ENCODE measurements at places on chromosomes 7 and 10.

DNA sequence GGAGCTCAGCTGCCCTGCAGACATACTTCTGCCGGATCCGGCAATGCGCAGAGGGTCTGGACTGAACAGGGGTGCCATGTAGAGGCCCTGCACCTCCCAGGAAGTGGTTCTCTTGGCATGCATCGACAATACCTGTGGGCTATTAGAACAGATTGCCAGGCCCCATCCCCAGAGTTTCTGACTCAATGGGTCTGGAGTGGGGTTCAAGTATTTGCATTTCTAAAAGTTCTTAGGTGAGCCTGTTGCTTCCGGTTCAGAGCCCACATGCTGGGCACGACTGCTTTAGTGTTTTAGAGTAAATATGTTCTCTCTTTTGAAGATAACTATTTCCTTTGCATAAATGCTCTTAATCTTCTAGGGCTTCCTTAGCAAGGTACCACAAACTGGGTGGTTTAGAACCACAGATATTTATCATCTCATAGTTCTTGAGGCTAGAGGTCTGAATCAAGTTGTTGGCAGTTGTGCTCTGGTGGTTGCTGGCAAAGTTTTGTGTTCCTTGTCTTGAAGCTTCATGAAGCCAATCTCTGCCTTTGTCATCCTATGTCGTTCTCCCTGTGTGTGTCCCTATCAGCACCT, 435.5 kb downstream of the TCERG1L start:
- DNase-seq, result no peak

- no peak for DNase-seq
Measured at GRCh38 chr7:44757311-44757710, 8.7 kb downstream of the ZMIZ2 start.

- DNase-seq, result no peak
Measured at GRCh38 chr10:131934769-131935168, 34.0 kb downstream of the PPP2R2D start.

DNA sequence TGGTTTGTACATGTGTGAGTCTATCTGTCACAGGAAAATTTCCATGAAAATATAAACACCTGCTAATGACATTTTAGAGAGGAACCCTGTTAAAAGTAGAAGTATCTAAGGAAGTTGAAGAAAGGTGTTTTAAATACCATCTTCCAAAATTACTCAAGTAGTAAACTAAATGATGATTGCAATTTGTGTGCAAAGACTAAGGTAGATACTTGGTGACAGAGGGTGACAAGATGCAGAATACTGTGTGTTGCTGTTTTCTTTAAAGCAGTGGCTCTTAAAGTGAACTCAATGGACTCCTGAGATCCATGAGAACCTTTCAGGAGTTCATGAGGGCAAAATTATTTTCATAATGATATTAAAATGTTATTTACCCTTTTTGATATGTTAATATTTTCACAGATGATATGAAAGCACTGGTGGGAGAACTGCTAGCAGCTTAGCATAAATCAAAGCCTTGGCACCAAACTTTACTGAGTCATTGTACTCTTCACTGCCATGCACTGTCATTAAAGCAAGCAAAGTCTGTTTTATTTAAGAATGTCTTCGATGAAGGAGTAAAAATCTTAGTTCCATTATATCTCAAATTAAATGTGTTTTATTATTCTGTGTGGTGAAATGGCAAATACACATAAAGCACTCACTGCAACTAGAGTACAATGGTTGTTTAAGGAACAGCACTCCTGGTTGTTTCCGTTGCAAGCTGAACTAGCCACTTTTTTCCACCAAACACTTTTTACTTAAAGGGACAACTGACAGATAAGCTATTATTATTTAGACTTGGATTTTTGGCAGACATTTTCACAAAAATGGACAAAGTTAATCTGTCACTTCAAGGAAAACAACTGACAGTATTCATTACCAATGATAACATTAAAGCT, 133.7 kb downstream of the LRRN3 start:
- DNase-seq, result no peak

GRCh38 chr10:119031496-119032059, 2.1 kb downstream of the NANOS1 start:
- DNase-seq, result no peak

DNA sequence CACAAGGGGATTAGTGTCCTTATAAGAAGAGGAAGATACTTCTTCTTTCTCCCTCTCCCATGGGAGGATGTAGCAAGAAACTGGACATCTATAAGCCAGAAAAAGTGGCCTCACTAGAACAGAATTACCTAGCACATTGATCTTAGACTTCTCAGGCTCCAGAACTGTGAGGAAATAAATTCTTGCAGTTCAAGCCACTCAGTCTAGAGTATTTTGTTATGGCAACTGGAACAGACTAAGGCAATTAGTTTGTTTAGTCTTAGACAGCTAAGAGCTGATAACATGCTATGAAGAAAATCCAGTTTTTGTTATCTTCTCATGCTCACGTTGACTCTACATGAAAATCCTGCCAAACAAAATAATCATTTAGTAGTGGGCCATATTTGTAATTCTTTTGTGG, 627.6 kb upstream of the PHF14 start:
- no peak for DNase-seq

- DNase-seq, result no peak
Measured at GRCh38 chr7:147089051-147089461, 972.5 kb downstream of the CNTNAP2 start.

GRCh38 chr7:80154656-80155333, 20.2 kb downstream of the GNAI1 start:
- DNase-seq, result no peak

DNA sequence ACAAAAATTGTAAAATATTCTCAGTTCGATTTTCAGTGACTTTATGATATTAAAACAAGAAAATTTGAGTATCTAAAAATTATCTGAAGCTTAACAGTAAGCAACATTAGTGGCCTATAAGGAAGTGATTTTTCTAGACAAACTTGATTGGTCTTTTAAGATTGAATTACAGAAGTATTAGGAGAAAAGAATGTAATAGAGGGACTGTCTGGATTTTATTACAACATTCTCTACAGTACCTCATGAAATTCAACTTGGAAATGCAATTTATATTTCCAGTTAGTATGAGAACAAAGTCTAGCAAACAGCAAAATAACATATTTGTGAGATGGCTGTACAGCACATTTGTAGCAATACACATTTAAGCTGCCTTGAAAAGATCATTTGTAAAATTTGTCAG, 18.8 kb downstream of the REEP3 start:
- no peak for DNase-seq

DNA sequence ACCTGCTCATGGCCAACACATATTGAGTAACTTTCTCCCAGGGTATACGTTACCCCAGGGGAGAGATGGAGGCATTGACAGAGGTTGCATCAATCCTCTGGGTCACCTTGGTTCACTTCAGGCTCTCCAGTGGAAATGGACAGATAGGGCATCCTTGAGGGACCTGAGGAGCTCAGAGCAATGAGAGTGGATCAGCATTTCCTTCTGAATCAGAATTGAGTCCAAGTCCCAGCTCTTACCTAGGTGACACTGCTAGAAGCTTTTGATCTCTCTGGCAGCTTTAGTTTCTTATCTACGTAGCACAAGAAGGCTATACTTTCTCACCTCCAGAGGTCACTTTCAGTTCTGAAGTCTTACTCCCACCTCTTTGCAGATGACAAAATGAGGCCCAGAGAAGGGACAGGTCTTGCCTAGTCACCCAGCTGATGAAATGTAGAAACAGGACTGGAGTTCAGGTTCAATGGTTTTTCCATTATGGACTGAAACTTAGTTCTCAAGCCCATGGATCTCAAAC, 35.2 kb downstream of the PANK1 start:
- no peak for DNase-seq

DNA sequence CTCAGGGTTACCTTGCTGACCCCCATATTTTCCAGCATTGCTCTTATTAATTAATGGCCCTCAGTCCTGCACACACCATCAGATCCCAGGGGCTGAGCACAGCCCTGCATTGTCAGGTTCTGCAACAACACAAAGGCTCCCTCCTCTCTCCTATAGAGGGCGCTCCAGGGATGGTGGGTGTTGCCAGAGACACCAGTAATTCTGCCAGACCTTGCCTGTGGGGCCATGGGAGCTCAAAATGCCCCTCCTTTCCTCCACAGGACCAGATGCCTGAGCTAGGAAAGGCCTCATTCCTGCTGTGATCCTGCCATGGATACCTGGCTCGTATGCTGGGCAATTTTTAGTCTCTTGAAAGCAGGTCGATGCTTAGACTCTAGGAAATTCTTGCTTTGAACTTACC, 42.8 kb upstream of the PRSS58 start:
- no peak for DNase-seq

- DNase-seq, result no peak
Measured at GRCh38 chr7:140696024-140696679, 356 bp upstream of the NDUFB2 start.

DNA sequence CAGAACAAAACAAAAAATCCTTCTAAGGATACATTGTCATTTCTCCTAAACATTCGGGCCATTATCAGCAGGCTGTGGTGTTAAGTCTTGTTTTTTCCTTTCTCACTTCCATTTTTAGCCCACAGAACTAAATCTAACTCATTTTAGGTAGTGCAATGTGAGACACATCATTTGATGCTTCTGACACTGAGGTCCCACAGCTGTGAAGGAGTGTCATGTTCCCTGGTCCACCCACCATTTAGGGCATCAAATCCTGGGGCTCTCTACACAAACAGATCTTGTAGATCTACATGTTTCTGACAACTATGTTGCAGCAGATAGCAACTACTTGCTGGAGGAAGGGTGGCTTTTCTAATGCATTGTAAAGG, 232.5 kb upstream of the IGFBP3 start:
- no peak for DNase-seq

- DNase-seq, result no peak
Measured at GRCh38 chr7:131104596-131105293, 222.9 kb upstream of the MKLN1 start.

DNA sequence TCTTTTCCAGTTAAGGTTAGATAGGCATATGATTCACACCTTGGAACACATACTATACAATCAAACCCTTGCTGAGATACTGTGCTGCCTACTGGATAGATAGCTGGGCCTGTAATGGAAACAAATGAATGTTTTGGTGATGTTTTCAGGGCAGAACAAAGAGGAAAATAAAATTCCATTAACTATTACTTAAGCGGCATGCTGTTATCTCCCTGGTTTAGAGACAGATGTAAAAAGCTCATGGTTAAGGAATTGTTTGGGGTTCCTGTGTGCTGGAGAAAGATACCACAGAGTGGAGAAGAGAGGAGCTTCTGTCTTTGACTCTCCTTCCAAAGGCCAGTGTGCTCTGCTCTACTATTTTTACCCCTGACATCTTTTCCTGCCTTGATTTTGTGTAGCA, 341.1 kb downstream of the PLXDC2 start:
- no peak for DNase-seq

- DNase-seq, result no peak
Measured at GRCh38 chr7:106792233-106792926, 72.7 kb upstream of the PIK3CG start.

GRCh38 chr10:31669357-31669756, 259.3 kb downstream of the ARHGAP12 start:
- DNase-seq, result no peak

- DNase-seq, result no peak
Measured at GRCh38 chr10:66629996-66630395, 295.8 kb upstream of the LRRTM3 start.

DNA sequence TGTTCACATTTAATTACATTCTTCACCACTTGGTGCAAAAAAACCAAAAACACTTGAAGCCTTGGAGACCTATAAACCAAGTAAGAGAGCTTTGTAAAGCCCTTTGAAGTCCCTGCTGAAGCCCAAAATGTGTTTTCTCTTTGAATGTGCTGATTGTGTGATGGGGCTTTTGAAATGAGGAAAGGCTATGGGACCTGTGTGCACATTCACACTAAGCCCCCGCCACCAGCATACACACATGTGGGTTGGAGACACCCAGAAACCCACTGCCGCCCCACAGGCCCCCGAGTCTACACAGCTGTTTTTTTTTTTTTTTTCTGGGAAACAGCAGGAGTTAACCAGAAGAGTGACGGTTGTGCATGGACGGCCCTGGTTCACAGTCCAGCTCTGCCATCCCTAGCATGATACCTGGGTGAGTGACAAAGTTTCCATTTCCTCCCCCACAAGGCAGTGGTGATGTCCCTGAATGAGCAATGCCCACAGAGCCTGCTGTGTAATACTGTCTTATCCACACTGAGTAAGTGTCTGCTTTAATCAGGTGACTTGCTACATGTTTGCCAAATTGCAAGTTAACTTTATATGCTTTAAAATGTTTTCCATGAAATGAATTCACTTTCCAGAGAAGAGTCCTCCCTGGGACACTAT, 154.6 kb upstream of the GDF10 start:
- no peak for DNase-seq

GRCh38 chr7:100190048-100190711, 12.5 kb downstream of the STAG3 start:
- DNase-seq, result no peak

GRCh38 chr7:35657125-35657524, 37.8 kb downstream of the HERPUD2 start:
- no peak for DNase-seq

- no peak for DNase-seq
Measured at GRCh38 chr10:5583525-5584175, 58.9 kb downstream of the CALML3 start.

DNA sequence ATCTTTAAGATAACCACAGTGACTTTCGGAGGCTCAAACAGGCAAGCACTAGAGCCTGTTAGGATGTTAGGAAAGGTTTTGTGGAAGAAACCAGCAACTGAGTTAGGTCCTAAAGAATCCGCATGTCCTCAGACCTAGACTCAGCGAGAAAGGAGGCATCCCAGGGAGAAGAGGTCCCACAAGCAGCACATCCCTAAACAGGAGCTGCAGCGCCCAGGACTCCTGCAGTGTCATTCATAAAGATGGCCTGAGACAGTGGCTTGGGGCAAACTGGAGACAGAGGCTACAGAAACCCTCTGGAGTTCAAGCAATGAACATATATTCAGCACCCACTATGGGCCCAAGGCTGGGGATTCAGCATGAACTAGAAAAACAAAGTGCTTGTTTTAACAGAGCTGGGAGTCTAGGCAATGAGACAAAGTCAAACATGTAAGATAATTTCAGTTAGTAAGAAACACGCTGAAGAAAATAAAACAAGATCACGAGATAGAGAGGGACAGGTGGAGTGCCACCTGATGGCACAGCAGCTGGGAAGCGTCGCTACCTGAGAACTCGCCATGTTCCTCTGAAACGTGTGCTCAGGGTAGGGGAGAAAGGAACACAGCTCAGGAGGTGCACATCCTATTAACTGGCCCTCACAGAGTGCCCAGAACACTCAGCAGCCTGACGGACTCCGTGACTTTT, 48.1 kb downstream of the PARD3 start:
- no peak for DNase-seq

DNA sequence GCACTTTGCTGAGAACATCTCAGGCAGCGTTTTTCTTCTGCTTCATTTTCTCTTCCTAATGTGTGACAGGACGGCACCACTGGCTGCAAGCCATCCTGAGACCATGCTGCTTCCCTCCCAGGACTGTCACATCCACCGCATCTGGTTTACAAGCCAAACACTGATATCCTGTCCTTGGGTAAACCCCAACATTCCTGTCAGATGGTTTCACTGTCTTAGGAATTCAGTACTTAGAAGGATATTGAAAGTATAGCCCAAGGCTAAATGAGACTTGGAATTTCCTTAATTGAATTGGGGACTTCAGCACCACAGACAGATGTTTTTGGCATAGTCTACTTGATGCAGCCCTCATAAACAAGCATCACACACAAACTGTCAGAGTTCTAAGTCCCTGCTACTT, 74.2 kb upstream of the PLXNA4 start:
- no peak for DNase-seq

- DNase-seq, result no peak
Measured at GRCh38 chr7:92517631-92518030, 10.7 kb downstream of the PEX1 start.

GRCh38 chr7:1275451-1276381, 43.0 kb downstream of the UNCX start:
- no peak for DNase-seq

- DNase-seq, result no peak
Measured at GRCh38 chr10:7955446-7955845, 99.0 kb upstream of the GATA3 start.
